ENCODE measurements at places on chromosomes 13 and 19.

GRCh38 chr13:44436589-44437337, 63.1 kb downstream of the SERP2 start:
- peak; percentile 73 for DNase-seq

DNA sequence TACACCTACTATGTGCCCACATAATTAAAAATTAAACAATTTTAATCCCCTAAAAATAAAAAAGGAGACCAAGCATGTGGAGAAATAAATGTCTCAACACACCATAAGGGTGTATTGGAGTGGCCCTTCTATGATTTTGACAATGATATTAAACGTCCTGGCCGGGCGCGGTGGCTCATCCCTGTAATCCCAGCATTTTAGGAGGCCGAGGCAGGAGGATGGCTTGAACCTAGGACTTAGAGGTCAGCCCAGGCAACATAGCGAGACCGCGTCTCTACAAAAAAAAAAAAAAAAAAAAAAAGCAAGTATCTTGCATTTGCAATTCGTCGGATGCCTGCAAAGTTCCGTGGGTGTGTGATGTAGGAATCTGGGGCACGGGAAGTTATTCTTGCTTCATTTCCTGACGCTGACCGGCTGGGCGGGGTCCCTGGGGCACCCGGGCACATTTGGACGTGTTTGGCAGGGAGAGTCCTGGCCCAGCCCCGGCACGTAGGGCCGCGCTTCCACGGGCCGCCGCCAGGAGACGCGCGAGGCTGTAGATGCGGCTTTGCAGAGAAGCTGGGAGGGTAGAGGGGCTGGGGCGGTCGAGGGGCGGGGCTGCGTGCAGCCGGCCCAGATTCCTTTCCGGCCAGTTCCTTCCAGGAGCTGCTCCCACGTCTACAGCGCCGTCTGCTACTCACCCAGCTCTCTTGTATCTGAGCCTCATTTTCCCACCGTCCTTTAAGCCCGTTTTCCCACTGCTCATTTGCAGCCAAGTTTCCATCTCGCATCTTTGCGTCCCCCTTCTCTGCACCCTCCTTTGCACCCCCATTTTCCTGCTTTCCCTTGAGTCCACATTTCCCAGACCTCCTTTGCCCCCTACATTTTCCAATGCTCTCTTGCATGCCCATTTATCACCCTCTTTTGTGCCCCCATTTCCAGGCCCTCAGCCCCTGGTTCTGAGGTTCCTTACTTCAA, 2.2 kb upstream of the TSPAN16 start:
- peak; percentile 88 for DNase-seq

GRCh38 chr19:46350758-46351159, 3.9 kb downstream of the PPP5C start:
- DNase-seq, result peak; percentile 68

DNA sequence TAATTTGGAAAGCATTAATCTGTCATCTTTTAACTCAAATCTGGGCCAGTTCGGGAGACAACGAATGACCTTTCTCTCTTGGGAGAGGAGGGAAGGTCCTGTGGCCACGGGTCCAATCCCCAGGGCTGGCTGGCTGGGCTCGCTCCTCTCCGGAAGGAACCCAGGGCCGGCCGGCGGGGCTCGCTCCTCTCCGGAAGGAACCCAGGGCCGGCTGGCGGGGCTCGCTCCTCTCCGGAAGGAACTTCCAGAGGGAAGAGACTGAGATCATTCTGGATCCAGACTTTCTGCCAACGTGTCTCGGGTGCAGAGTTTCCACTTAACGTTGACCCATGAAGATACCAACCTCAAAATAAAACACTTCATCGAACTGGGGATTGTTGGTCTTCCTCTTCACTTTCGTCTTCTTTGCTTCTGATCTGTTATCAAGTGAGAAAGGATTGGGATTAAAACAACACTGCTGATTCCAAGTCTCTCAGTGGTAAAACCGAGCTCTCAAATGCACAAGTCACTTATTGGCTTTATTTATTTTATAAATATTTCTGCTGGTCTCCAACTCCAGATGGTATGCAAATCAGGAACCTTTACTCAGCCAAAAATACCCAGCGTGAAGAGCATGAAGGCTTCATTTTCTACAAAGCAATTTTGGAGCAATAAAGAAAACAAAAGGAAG, 53.3 kb upstream of the C13orf46 start:
- no peak for DNase-seq

Data from natural killer cell treated with Interleukin-12 subunit alpha and Interleukin-12 subunit beta and Interleukin-15 and Interleukin-18, amount 100 ng/mL, for 72 hours (primary cell).